Immature natural killer cell (primary cell): ENCODE measurements at places on chromosomes 1 and 21.

DNA sequence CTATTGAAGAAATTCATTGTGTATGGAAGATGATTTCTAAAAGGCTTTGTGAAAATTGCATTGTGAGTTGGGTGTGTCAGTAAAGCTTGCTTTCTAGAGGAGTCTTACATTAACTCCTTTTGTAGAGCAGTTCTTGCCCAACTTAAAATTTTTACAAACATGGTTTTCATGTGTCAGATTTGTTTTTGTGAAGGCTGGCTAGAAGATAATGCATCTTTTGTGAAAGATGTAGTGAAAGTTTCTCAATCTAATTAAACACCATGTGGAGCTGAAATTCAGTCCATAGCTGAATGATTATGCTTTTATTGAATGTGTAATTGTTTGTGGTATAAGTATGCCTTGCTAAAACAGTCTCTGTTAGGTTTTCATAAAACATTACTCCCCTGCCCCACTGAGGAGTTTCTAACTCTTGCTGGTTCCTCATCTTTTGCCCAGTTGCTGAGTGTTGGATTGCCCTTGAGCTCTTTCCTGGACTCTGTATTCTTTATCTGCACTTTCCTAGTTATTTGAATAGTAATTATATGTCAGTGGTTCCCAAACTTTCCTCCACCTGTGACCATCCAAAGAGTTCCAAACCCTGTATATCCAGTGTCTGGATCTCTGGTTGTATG, 38.0 kb downstream of the KCTD3 start:
- DNase-seq, result no peak

DNA sequence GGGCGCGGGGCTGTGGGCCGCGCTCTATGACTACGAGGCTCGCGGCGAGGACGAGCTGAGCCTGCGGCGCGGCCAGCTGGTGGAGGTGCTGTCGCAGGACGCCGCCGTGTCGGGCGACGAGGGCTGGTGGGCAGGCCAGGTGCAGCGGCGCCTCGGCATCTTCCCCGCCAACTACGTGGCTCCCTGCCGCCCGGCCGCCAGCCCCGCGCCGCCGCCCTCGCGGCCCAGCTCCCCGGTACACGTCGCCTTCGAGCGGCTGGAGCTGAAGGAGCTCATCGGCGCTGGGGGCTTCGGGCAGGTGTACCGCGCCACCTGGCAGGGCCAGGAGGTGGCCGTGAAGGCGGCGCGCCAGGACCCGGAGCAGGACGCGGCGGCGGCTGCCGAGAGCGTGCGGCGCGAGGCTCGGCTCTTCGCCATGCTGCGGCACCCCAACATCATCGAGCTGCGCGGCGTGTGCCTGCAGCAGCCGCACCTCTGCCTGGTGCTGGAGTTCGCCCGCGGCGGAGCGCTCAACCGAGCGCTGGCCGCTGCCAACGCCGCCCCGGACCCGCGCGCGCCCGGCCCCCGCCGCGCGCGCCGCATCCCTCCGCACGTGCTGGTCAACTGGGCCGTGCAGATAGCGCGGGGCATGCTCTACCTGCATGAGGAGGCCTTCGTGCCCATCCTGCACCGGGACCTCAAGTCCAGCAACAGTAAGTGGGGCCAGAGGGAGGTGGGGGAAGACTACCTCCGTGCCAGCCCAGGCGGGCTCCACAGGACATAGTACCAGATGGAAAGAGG, 808 bp downstream of the MAP3K21 start:
- peak; percentile 9 for DNase-seq

GRCh38 chr1:163657719-163658118, 336.0 kb downstream of the NUF2 start:
- DNase-seq, result no peak

DNA sequence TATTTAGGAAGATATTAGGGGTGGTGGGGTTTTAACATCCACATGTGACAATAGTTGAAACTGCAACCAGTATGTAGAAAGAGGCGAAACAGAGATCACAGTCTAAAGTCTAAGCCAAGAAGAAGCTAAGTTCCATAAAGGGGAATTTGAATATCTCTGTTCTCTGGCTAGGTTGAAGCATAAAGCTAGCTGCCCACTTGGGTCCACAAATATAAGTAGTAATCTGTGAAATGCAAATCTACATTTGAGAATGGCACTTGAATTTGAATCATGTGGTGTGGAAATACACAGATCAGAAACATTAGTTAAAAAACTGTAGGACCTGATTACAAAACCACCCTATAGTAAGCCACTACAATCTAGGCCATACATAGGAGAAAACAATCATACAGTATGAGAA, 602.1 kb downstream of the LMO4 start:
- DNase-seq, result no peak
